ENCODE measurements at places on chromosomes 4 and X. TPM values are rescaled to one million over a fixed set of nuclear protein-coding genes. Genes with fewer than 3 reads are reported as not detected.
A peak's percentile ranks its signal among the peaks of the same experiment; 100 is the strongest.

DNA sequence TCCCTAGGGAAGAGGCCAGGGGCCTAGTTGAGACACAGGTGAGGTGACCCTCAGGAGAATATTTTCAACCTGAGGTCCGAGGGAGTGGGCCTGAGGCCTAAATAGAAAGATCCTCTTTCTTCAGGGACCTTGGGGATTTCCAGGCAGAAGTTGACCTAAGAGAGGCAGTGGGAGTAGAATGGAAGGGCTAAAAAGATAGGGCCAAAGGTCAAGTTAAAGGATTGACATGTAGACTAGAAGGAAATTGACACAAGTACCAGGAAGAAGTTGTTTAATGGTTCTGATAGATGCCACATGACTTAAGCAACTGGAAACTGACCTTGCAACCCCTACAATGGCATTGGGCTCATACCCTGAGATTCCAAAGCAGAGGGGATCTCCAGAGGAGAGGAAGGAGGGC, 76.9 kb downstream of the SHROOM3 start:
- DNase-seq: no peak

DNA sequence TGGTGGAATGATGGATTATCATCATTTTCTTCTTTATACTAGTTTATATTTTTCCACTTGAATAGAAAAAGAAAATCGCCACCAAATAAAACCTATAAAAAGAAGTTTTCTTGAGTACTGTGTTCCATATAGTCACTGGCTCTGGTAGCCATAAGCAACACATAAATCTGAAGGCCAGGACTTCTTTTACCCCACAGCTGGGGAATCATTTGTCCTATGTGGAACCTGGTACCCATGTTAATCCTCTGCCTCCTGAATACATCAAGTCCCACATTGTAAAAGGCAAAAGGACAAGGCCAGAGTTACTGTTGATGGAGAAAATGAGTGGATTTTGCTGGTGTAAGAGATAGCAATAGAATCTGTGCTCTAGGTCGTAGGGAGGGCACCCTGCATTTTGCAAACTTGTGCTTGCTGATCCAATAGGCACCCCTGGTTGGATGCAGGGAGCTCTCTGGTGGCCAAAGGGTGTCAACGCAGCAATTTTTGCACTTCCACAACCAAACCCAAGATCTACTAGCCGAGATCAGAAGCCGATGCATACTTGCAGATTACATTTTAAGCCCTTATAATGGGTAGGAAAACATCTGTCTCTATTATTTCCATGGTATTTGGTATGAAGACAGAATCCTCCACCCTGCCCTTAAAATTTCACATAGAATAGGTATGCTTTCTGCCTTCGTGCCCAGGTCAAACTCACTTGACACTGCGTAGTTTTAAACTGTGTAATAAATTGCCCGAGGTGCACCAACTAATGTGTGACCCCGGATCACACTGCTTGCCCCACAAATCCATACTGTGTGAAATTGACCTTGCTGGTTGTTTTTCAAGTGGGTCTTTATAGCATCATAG, 146.2 kb upstream of the SCML1 start:
- peak; percentile 44 for DNase-seq

DNA sequence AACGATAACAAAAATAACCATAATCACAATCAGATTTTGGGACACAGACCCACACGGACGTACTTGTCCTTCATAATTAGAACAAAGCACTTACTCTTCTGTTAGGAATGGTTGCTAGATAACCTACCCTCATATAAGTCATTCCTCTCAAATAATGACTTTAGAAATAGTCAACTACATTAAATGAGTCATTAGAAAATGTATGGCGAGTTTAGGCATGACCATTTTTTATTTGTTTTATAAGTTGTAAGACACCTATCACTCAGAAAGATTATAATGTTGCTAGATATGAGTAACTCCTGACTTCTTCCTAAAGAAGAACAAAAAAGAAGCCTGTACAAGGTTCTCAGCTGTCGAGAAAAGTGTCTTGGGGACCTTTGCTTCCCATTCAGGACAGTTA, 1637.5 kb upstream of the PCDH7 start:
- DNase-seq: no peak

DNA sequence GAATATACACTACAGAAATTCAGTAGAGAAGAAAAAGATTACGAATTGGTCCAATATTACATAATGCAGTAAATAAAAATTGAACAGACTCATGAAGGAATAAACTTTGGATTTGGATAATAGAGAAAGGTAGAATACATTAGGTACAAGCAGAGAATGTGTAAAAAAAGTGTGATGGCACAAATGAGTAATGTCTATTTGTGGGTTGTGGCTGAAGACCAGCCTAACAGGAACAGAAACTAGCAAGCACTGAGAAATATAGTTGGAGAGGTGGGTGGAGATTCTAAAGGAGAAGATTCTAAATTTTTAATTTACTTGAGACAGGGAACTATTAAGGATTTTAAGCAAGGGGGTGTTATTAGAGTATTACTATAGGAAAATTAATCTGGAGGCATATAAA, 15.2 kb upstream of the CLOCK start:
- DNase-seq: no peak

- DNase-seq: no peak
These were observed 57.2 kb downstream of the FNIP2 start for GRCh38 chr4:158826057-158826456.

CCDC110 gene
- total RNA-seq: 3.7 TPM

- no peak for DNase-seq
These were observed 30.9 kb downstream of the RASSF6 start for GRCh38 chr4:73589261-73589847.

CAPN6 gene
- not detected for total RNA-seq

DNA sequence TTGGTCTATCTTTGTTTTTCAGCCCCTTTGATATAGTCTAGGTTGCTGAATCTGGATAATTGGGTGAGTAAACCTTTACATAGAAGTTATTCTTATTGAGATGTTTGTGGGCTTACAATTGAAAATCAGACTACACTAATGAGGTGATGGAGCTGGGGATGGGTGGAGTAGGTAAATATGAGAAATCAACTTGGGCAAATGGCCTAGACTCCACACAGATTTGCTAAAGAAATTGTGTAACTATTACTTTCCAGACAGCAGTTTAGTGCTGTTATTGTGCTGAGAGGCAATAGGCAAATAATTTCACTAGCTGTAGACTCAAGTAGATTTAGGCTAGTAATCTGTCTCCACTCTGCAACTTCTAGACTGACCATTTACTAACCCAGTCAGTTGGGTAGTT, 8.2 kb downstream of the DIAPH2 start:
- DNase-seq: no peak

MAGEA2 gene
- not detected for total RNA-seq

MAP7D2 gene
- 0.68 TPM for total RNA-seq

GRCh38 chr4:83109480-83110222, 4.9 kb downstream of the PLAC8 start:
- DNase-seq: peak; percentile 46

GRCh38 chr4:100017637-100018310, 67.7 kb upstream of the H2AZ1 start:
- no peak for DNase-seq

Data from right cardiac atrium (tissue), 5 donors.